ENCODE measurements at places on chromosomes 11 and 22. TPM values are rescaled to one million over a fixed set of nuclear protein-coding genes. Genes with fewer than 3 reads are reported as not detected.

DNA sequence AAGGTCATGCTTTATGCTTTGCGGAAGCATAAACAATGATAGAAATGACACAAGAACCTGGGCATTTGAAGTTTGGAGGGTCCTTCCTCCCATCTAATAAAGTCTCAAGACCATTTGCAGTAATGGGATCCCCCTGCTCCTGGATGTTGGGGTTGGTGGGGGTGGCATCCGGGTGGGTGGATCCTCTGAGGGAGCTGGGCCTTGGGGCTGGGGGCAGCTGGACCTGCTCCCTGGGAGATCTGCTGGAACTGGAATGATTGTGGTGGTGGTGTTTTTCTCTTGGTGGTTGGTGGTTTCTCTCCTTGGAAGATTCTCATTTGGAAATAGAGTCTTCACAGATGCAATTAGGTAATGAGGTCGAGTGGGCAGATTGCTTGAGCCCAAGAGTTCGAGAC lies 2.2 kb upstream of the NAP1L4 start:
- no peak for DNase-seq

The CHADL gene
- 1.6 TPM for total RNA-seq

The SYNGR1 gene
- 2.0 TPM for total RNA-seq

The MS4A3 gene
- not detected for total RNA-seq

- no peak for DNase-seq
These were observed 125.2 kb downstream of the TEAD1 start for GRCh38 chr11:12799334-12799835.

DNA sequence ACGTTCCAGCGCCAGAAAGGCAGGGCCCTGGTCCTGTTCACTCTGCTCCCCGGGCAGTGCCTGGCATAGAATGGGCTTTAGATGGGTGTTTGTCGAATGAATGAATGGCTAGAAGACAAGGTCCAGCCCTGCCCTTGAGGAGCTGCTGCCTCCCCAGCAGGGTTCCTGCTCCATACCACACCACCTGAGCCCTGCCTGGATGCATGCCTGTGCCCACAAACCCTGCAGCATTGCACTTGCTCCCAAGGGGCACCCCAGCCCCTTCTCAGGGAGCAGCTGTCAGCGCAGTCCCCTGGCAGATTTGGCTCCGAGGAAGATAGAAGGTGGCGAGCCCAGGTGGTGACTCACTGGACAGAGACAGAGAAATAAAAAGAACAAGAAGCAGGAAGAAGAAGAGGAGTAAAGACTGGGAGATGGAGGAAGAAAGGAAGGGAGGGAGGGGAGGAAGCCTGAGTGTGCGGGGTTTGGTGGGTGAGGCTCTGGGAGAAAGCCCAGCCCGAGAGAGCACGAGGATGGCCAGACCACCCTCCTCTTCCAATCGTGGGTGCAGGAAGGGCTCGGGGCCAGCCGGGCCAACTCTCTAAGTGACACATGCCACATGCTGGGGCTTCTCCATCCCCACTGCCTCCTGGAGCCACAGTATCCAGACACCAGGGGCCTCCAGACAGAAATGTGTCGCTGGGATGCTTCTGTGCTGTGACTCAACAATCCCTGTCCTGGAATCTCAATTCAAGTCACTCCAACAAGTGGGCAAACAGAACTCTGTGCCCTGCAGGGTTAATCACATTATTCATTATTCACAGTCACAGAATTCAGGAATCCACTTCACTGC lies 1474.3 kb downstream of the BRD1 start:
- no peak for DNase-seq
